ENCODE measurements at places on chromosomes 12 and 14.
A peak's percentile ranks its signal among the peaks of the same experiment; 100 is the strongest.

- H3K36me3 ChIP-seq = no peaks in the 10 kb centered on the region
- H3K4me1 ChIP-seq = no peaks in the 10 kb centered on the region
- H3K4me3 ChIP-seq = no peak overlapping the region
- DNase-seq = no peak
These were observed 980.0 kb downstream of the TMTC2 start for GRCh38 chr12:83666690-83667089.

DNA sequence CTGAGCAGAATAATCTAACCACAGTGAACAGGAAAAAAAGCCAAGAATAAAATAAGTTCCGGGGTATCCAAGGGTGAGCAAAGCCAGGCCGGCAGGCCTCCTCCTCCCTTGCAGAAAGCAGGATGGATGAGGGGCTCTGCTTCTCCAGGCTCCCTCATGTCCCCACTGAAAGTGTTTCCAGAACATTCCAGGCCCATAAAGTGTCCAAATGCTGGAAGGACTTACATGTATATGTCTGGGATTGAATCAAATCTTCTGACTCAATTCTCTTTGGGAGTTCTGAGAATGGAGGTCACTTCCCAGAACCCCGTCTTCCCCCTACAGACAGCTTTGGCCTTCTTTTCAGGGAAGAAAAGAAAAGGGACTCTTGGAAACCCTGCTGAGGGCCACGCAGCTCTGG, 25.0 kb upstream of the BDKRB1 start:
- DNase-seq = no peak
- peaks cover 19% of the 10 kb centered on the region for H3K27me3 ChIP-seq
- no peaks in the 10 kb centered on the region for H3K36me3 ChIP-seq
- H3K4me1 ChIP-seq = no peaks in the 10 kb centered on the region

DNA sequence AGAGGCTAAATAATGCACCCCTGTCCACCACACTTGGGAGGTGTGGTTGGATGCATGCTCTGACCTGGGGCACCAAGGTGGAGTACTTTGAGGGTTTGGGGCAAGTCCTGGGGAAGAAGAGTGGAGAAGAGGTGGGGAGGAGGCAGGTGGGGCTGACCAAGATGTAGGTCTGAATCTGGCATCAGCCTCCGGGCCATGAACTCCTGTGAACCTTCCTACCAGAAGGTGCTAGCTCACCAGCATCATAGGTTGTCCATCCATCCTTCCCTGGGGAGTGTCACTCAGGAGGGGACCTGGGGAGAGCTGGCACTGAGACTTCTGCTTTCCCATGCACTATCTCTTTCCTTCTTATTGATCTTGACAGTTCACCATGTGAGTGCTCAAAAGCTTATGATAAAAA, 13.6 kb upstream of the EMP1 start:
- no peak overlapping the region for H3K4me3 ChIP-seq
- no peak for DNase-seq

GRCh38 chr12:51401900-51402299, 10.7 kb upstream of the GALNT6 start:
- no peak overlapping the region for H3K4me3 ChIP-seq
- no peak for DNase-seq

- peaks cover 62% of the 10 kb centered on the region for H3K4me1 ChIP-seq
- no peaks in the 10 kb centered on the region for H3K27me3 ChIP-seq
- peak overlapping the region; percentile 81 for H3K4me3 ChIP-seq
- DNase-seq = no peak
These were observed 3.7 kb downstream of the FBRSL1 start for GRCh38 chr12:132493482-132494178.

DNA sequence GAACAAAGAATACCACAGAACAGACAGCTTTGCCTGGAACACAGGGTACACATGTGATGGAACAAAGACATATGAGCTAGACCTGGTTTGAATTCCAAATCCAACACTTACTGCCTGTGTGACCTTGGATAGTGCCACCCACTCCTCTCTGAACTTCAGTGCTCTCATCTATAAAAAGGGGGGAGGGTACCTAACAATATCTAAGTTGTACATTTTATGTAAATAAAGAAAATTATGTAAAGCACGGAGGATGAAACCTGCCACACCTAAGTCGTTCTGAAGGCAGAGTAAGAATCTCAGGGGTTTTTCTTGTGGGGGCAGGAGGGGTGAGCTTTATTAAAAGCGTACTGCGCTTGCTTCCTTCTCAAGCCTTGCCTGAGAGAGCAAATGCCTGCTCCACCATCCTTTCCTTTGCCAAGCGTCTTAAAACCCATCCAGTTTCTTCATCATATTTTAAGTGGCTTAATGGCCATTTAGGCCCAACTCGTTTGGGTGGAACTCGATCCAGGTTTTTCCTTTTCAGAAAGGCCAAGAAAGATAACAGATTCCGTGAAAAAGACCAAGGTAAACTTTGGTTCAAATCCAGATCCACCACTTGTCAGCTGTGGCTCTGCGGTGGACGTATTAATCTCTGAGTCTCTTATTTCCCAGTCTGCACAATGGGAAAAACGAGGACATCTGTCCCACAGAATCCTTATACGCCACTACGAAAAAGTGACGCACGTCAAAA, 946 bp downstream of the DDX24 start:
- H3K4me3 ChIP-seq = peak overlapping the region; percentile 99
- peaks cover 36% of the 10 kb centered on the region for H3K36me3 ChIP-seq
- H3K27ac ChIP-seq = peak overlapping the region; percentile 100
- no peaks in the 10 kb centered on the region for H3K27me3 ChIP-seq
- H3K4me1 ChIP-seq = peaks cover 56% of the 10 kb centered on the region
- DNase-seq = no peak

Measured in central memory CD8-positive, alpha-beta T cell (primary cell).